ENCODE measurements at places on chromosomes 12 and 14.

DNA sequence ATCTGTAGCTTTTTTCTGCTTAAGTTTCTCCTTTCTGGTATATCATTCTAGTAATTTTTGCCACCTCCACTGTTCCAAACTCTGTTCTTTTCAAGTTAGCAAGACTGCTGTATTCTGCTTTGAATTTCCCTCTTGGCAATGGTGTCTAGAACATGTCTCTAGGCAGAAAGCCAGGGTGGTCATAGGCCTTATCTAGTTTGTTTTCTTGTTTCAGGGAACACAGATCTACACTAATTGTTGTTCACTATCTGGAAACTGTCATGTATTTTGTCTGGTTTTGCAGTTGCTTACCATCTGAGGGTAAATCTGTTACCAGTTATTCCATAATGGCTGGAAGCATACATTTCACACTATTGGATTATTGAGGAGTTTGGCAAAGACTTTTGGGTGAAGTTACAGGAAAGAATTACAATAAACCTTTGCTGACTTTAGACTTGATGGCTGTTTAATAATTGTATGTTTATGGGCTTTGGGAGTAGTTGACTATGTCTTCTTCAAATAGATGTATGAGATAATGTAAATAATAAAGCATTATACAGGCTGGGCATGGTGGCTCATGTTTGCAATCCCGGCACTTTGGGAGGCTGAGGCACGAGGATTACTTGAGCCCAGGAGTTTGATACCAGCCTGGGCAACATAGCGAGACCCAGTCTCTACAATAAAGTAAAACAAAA is 41.4 kb downstream of the FUT8 start:
- no peak for DNase-seq

- no peak for DNase-seq
These were observed 67.2 kb downstream of the GLT1D1 start for GRCh38 chr12:128920468-128920867.

DNA sequence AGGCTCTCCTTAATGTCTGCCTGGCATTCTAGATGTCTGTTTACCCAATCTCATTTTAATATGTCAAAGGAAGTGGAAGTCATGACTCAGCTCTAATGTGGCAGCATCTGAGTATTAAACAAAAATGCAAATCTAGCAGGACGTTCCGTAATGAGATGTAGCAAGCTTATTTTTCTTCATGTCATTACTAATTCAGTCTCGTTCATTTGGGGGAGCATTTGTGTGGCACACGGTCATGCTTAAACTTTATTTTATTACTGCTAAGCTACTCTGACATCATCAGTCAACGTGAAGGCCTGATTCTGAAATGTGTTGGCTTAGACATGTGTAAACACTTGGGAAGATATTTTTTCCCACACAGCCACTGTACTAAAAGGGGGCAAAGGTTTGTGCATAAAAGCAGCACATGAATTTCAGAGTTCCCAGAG is 326.7 kb upstream of the TMPO start:
- no peak for DNase-seq

DNA sequence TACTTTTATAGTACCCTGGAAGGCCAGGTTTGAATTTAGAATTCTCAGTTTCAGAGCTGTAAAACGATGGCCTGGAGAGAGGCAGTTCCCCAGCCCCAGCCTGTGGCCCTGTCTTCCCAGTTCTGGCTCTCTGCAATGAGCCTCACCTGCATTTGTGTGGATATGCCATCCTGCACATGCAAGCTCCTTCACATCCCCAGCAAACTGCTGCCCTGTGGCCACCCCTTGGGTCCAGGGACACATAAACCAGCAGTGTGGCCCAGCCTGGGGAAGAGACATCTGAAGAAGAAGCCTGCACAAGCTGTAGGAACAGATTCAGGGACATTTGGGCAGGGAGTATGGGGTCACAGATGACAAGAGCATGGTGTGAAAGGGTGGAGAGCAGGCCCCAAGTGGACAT is 174.3 kb upstream of the CRY1 start:
- DNase-seq, result no peak

- no peak for DNase-seq
These were observed 10.0 kb downstream of the WNT1 start for GRCh38 chr12:48988030-48988649.

DNA sequence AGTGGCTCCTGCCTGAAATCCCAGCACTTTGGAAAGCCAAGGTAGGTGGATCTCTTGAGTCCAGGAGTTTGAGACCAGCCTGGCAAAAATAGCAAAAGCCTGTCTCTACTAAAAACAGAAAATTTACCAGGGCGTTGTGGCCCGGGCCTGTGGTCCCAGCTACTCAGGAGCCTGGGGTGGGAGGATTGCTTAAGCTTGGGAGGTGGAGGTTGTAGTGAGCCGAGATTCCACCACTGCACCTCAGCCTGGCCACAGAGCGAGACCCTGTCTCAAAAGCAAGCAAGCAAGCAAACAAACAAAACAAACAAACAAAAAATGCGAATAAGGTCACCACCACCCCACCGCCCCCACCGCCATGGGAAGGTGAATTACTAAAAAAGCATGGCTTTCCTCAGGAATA is 238.7 kb downstream of the ATXN7L3B start:
- no peak for DNase-seq

GRCh38 chr12:2393016-2393415 is 340.2 kb downstream of the CACNA1C start:
- no peak for DNase-seq

- DNase-seq, result no peak
These were observed 41.3 kb downstream of the NTF3 start for GRCh38 chr12:5473076-5473782.

DNA sequence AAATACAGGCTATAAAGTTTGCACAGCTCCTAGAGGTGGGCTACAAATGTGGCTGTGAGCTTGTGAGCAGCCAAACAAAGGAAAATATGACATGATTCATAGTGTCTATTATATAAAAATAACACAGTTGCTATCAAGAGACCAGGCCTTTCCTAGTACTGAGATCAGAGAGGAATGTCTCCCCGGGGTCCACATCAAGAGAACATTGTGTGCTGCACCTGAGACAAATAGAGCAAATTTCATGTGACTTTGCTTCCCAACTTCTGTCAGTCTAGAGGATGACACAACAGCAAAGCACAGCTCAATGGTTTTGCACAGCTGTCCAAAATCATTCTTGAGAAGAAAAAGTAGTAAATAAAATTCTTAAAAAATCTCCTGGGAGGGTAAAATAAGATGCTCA is 297.5 kb upstream of the PRKD1 start:
- no peak for DNase-seq

Measured in caudate nucleus (tissue), 63 donors.